ENCODE measurements at places on chromosomes 11 and 22. TPM values are rescaled to one million over a fixed set of nuclear protein-coding genes. Genes with fewer than 3 reads are reported as not detected.

DNA sequence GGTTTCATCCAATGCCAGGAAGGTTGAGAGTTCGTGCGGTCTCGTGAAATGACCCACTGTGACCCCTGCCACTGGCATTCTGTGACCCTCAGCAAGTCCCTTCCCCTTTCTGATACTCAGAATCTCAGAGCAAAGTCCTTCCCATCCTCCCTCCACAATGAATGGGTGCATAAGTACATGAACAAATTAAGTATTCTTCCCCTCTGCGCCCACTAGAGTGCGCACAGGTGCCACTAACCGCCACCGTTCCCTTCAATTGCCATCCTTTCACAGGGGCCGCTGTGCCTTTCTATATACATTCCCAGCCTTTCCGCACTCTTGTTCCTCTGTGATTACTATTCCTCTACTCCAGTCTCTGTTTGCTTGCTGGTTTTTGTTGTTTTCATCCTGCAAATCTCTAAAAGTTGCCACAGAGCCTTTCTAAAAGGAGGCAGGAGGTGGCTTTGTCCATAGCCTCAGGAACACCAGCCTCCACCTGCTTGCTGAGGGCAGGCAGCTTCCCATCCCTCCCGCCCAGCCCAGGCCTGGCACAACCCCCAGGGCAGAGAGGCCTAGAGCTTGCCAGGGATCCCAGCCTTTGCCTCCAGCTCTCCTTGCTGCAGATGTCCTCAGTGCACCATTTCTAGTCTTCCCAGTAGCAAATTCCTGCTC is 6.7 kb upstream of the AP1B1 start:
- H3K4me1 ChIP-seq: peaks cover 5% of the 10 kb centered on the region
- no peak overlapping the region for H3K4me3 ChIP-seq
- peak; percentile 83 for DNase-seq
- H3K27me3 ChIP-seq: no peaks in the 10 kb centered on the region
- H3K27ac ChIP-seq: no peak overlapping the region
- H3K36me3 ChIP-seq: no peaks in the 10 kb centered on the region

TRIM29 gene
- 73.7 TPM for total RNA-seq

DNA sequence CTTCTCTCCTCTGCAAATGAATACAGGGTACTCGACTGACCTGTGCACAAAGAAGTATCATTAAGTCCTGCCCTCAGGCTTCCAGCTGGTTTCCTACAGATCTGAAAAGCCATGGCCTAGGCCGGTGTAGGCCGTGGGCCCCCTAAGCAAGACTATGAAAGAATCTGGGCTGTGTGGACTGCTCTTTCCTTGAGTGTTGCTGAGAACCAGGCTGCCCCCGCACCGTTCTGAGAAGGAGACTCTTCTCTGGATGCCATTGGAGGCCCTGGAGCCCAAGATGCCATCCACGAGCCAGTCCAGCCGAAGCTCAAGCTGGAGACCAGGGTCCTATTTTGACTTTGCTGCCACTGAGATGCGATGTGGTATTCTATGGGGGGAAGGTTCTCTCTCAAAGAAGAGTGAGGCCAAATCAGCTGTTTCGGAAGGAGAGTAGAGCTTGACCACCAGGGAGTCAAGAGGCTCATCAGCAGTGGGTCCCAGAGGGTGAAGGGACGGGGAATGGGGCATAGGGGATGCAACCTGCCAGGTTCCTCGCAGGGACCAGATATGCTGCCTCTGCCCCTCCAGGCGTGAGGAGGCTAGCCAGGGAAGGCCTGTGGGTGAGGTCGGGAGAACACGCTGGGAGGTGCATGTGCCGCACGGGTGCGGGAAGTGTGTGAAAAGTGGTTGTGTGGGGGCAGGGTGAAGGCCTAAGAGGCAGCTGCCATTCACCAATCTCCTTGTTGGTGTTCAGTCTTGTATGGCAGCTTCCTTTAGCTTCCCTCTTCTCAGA is 96.4 kb upstream of the B3GAT1 start:
- H3K36me3 ChIP-seq: no peaks in the 10 kb centered on the region
- H3K27ac ChIP-seq: no peak overlapping the region
- no peaks in the 10 kb centered on the region for H3K4me1 ChIP-seq
- DNase-seq: no peak
- no peaks in the 10 kb centered on the region for H3K27me3 ChIP-seq

DNA sequence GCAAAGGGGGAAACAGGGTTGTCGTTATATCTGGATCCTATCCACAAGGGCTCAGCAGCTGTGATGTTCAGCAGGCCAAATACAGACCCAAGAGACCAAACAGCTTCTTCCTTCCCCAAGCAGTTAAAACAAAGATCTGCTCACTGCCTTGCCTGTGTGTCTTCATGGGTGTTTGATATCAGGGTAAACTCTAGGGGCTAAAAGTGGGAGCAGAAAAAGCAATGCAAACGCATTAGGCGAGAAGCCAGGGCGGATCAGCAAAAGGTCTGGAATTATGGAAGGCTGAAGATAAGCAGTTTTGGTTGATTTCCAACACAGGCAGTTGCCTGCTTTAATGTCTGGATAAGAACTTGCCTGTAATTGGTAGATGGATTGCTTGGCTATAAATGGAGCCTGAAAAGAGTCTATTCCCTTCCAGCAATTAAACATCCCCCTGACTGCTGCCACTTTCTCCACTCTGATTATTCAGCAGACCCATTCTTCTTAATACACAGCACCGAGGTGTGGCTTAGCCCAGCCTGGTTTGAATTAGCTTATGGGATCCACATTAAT is 126.3 kb downstream of the COMMD9 start:
- no peak for DNase-seq
- H3K27ac ChIP-seq: no peak overlapping the region
- peaks cover 5% of the 10 kb centered on the region for H3K4me1 ChIP-seq
- no peak overlapping the region for H3K4me3 ChIP-seq
- no peaks in the 10 kb centered on the region for H3K36me3 ChIP-seq

DNA sequence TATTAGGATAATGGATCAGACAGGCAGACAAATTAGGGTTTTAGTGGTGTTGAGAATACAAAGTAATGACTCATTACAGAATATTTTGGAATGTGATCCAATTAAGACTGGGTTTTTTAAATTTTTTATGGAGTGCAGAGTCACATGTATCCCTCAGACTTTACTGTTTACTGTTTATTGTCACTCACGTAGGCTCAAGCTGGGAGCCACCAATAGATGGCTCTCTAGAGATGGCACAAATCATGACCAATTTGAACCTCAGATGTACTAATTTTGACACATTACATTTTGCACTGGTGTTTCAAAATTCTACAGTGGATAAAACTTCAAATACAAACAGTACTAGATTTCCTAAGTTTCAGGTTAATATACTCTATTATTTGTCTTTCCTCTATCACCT is 53.6 kb upstream of the ANO3 start:
- H3K36me3 ChIP-seq: no peaks in the 10 kb centered on the region
- no peak overlapping the region for H3K4me3 ChIP-seq
- H3K27ac ChIP-seq: no peak overlapping the region
- no peaks in the 10 kb centered on the region for H3K4me1 ChIP-seq
- no peaks in the 10 kb centered on the region for H3K27me3 ChIP-seq

PTPRCAP gene
- total RNA-seq: 2.9 TPM

CHEK2 gene
- total RNA-seq: 18.6 TPM

CACNA1I gene
- total RNA-seq: 0.05 TPM
